ENCODE measurements at places on chromosomes 13 and 19. TPM values are rescaled to one million over a fixed set of nuclear protein-coding genes. Genes with fewer than 3 reads are reported as not detected.

Gene ZNF586
- 19.8 TPM for total RNA-seq

Gene LIPE
- total RNA-seq, result 2.9 TPM

Gene TTC9B
- not detected for total RNA-seq

Gene CCNE1
- total RNA-seq, result 8.5 TPM

Gene ZNF723
- not detected for total RNA-seq

Gene CATSPERD
- not detected for total RNA-seq

Gene BRD4
- 38.1 TPM for total RNA-seq

Gene CLDN10
- total RNA-seq, result 0.29 TPM

Gene MRPL4
- total RNA-seq, result 48.1 TPM

Gene MEF2B
- total RNA-seq, result not detected

Gene FNDC3A
- total RNA-seq, result 83.0 TPM

Gene ZNF625
- total RNA-seq, result 13.3 TPM

Gene CEACAM1
- total RNA-seq, result 1.5 TPM

Gene ZNF222
- 2.7 TPM for total RNA-seq

Gene TMEM86B
- total RNA-seq, result 1.7 TPM

Gene OR7G1
- total RNA-seq, result not detected

Gene CGB2
- not detected for total RNA-seq

Gene DCT
- total RNA-seq, result not detected

Gene HOMER3
- total RNA-seq, result 61.0 TPM

Gene LGALS14
- not detected for total RNA-seq

Gene PNMA8C
- total RNA-seq, result not detected

Gene OLFM2
- 0.14 TPM for total RNA-seq

Gene CGB5
- total RNA-seq, result 0.22 TPM

Gene TYROBP
- not detected for total RNA-seq

Gene ABHD13
- total RNA-seq, result 12.2 TPM

Gene IFNL3
- not detected for total RNA-seq

Gene CILP2
- not detected for total RNA-seq

Gene MEX3D
- 62.6 TPM for total RNA-seq

Gene CHST8
- 0.07 TPM for total RNA-seq

Gene NBEA
- total RNA-seq, result 7.0 TPM

Gene NLRP5
- not detected for total RNA-seq

Gene SHC2
- total RNA-seq, result 1.7 TPM

Gene PABPC3
- total RNA-seq, result 0.22 TPM

Gene MAP4K1
- total RNA-seq, result 0.53 TPM

Gene ZNF69
- 1.4 TPM for total RNA-seq

Gene GSK3A
- total RNA-seq, result 30.4 TPM

Gene SGCG
- total RNA-seq, result not detected
